ENCODE measurements at places on chromosomes 2 and 18. TPM values are rescaled to one million over a fixed set of nuclear protein-coding genes. Genes with fewer than 3 reads are reported as not detected.

The GALR1 gene
- not detected for total RNA-seq

The CERKL gene
- total RNA-seq = not detected

The PTH2R gene
- not detected for total RNA-seq

The CCDC102B gene
- 5.8 TPM for total RNA-seq

The C2orf78 gene
- total RNA-seq = not detected

The UGT1A10 gene
- not detected for total RNA-seq

The KIAA2012 gene
- not detected for total RNA-seq

The GKN1 gene
- not detected for total RNA-seq

The C1GALT1C1L gene
- total RNA-seq = 1.4 TPM

The DNAJC5G gene
- total RNA-seq = not detected

The SERPINB10 gene
- total RNA-seq = not detected

The TEKT4 gene
- total RNA-seq = not detected

The ZNF396 gene
- total RNA-seq = 1.4 TPM

The GPATCH11 gene
- 2.6 TPM for total RNA-seq

The ELOA2 gene
- total RNA-seq = not detected

The AMER3 gene
- not detected for total RNA-seq

The CAPN14 gene
- total RNA-seq = not detected

The SCYGR4 gene
- not detected for total RNA-seq

The CD8A gene
- total RNA-seq = not detected

The TXNDC9 gene
- 56.2 TPM for total RNA-seq

The MDH1 gene
- 102 TPM for total RNA-seq

The UGGT1 gene
- total RNA-seq = 39.8 TPM

The RMC1 gene
- 20.0 TPM for total RNA-seq

The CXCR1 gene
- not detected for total RNA-seq

The ARHGAP15 gene
- total RNA-seq = not detected

The SAG gene
- not detected for total RNA-seq

The EFHD1 gene
- 1.1 TPM for total RNA-seq

The POTEI gene
- not detected for total RNA-seq

The BCL2 gene
- total RNA-seq = 4.1 TPM

The AOX1 gene
- 50.3 TPM for total RNA-seq

The SLC8A1 gene
- total RNA-seq = 7.9 TPM

The TGFA gene
- not detected for total RNA-seq

The TOGARAM2 gene
- total RNA-seq = 0.26 TPM

The MAP3K2 gene
- 36.9 TPM for total RNA-seq

The MPP4 gene
- total RNA-seq = 1.1 TPM

The IGFBP5 gene
- total RNA-seq = 25.2 TPM

The CTAGE1 gene
- total RNA-seq = under 0.01 TPM

The MOB1A gene
- total RNA-seq = 66.5 TPM
